GM23248 (cell line): ENCODE measurements at places on chromosomes 2 and 18. TPM values are rescaled to one million over a fixed set of nuclear protein-coding genes. Genes with fewer than 3 reads are reported as not detected.
A peak's percentile ranks its signal among the peaks of the same experiment; 100 is the strongest.

The SH3RF3 gene
- 3.3 and 5.2 TPM in 2 replicates for total RNA-seq

- no peak for DNase-seq
These were observed 24.4 kb downstream of the LBH start for GRCh38 chr2:30255466-30256408.

DNA sequence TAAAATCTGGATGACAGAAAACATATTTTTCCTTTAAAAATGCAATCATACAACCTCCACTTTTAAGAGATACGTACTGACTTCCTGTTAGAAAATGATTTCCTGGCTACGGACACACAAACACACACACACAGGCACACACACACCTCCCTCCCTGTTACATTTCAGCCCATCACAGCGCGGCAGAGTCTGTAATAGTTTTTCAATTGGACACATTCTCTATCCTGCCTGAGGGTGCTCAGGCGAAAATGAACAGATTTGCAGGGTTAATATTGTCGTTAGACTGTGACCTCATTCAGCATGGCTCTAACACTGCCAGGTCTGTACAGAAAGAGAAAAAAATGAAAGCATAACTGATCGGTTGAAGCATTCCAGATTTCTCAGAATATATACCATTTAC, 45.0 kb downstream of the KCTD1 start:
- no peak for DNase-seq

DNA sequence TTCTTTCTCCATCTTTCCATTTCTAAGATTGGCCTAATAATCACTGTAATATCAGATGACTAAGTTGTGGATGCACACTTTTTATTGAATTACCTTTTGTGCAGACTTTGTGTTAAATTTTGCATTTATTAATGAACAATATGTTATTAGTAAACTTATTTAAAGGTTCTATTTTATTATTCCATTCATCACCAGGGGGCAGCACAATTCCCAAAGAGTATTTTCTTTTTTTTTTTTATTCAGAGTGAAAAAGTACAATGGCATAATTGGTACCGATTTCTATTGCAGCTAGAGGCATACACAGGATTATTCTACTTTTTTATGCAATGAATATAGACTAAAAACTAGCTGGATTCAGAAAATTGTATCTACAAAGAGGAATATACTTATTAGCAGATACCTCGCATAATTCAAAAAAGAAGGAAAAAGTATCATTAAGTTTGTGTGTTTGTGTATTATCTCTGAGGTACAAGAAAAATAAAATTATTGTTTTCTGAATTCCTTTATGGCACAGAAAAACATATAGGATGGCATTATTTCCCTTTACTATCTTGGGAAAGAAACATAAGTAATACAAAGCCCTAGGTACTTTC, 390.6 kb downstream of the ERBB4 start:
- peak; percentile 50 for DNase-seq

DNA sequence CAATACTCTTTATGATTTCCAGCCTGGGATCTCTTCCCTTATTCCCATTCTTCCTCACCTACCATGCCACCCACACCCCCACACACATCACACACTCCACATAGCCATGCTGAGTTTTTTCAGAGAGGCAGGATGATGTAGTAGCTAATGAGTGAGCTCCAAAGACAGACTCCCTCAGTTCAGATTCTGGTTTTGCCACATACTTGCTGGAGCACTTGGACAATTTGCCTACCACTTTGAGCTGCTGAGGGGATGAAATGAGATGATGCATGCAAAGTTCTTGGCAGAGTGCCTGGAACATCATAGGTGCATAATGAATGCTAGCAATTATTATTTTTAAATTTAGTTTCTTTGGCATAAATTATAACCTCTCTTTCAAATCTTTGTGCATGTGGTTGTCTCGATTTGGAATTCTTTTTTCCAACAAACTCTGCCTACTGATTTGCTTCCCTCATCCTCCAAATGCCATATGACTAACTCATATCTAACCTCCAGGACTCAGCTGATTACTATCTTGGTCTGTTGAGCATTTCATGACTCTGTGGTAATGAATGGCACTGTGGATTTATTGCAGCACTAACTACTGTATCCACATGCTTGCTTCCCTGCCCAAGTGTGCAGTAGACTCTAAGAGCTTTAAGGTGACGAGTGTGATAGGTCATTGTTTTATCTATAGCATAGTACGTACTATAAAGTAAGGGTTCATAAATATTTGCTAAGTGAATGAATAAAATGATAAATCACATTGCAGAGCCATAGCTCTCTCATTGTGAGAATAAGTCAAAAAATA, 99.1 kb downstream of the TACR1 start:
- DNase-seq = peak; percentile 87
